ENCODE measurements at places on chromosomes 16 and 17.

- H3K27me3 ChIP-seq, result no peaks in the 10 kb centered on the region
- H3K4me3 ChIP-seq, result no peak overlapping the region
- no peak for DNase-seq
These were observed 630.8 kb upstream of the KIF2B start for GRCh38 chr17:53191878-53192277.

DNA sequence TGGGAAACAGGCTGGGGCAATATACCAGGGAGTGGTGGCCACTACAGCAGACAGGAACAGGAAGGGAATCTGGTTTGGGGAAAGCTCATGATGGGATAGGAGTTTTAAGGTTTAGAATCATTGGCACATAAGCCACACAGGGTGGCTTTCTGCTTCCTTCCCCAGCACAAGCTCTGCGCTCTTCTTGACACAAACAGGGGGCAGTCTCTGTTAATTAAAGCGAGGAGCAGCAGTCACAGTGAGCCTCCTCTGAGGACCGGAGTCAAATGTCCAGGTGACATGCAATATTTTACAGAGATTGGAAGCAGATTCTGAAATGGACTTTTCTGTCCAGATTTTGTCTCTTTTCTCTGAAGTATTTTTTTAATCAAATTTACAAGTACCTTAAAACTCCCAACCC is 2.8 kb upstream of the SHISA9 start:
- peaks cover 52% of the 10 kb centered on the region for H3K27me3 ChIP-seq
- no peak overlapping the region for H3K27ac ChIP-seq
- H3K36me3 ChIP-seq, result no peaks in the 10 kb centered on the region
- no peak overlapping the region for H3K4me3 ChIP-seq
- DNase-seq, result no peak

- no peaks in the 10 kb centered on the region for H3K27me3 ChIP-seq
- H3K27ac ChIP-seq, result peak overlapping the region; percentile 82
- H3K36me3 ChIP-seq, result peaks cover 34% of the 10 kb centered on the region
- no peak for DNase-seq
These were observed 1.4 kb downstream of the TLCD1 start for GRCh38 chr17:28724500-28725165.

DNA sequence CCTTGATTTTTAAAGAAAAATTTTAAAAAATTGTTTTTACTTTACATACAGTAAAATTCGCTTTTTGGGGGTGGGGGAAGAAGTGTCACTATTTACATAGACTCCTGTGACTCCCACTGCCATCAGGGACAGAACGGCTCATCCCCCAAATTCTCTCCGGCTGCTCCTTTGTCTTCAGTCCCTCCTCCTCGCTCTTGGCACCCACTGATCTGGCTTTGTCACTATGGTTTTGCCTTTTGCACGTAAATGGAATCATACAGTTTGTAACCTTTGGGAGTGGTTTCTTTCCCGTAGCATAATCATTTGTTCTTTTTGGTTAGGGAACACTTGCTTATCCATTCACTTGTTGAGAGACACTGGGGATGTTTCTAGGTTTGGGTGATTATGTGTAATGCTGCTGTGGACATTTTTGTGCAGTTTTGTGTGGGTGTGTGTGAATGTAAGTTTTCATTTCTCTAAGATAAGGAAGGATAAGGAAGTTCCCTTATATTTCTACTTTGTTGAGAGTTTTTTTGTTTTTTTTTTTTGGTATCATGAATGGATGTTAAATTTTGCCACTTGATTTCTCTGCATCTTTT is 27.4 kb downstream of the RAB11FIP4 start:
- peak; percentile 18 for DNase-seq
- no peak overlapping the region for H3K27ac ChIP-seq
- no peaks in the 10 kb centered on the region for H3K36me3 ChIP-seq
- H3K4me3 ChIP-seq, result no peak overlapping the region
- no peaks in the 10 kb centered on the region for H3K4me1 ChIP-seq

- H3K4me1 ChIP-seq, result no peaks in the 10 kb centered on the region
- no peak overlapping the region for H3K27ac ChIP-seq
- no peaks in the 10 kb centered on the region for H3K36me3 ChIP-seq
These were observed 28.3 kb upstream of the TENT4B start for GRCh38 chr16:50124769-50125168.
